NCI-H345 (cell line): ENCODE measurements at places on chromosomes 5 and 9.

DNA sequence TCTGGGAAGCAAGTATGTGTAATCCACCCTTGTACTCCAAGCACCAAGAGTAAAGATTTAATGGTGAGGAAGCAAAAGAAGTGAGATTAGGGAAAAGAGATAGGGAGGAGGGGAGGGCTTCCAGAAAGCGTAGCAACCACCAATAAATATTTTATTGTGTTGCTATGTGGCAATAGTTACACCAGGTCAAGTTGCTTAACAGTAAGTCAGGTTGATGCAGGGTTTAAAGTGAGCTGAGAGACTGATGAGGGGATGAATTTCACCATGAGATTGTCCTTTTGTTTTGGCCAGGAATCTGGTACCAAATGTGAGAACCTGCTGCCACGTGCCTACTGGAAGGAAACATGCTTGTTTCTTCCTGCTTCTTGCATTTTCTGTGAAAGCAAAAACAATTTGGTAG lies 62.7 kb downstream of the PCSK5 start:
- no peak for DNase-seq

GRCh38 chr5:154603953-154604679 lies 126.1 kb upstream of the HAND1 start:
- DNase-seq: no peak

DNA sequence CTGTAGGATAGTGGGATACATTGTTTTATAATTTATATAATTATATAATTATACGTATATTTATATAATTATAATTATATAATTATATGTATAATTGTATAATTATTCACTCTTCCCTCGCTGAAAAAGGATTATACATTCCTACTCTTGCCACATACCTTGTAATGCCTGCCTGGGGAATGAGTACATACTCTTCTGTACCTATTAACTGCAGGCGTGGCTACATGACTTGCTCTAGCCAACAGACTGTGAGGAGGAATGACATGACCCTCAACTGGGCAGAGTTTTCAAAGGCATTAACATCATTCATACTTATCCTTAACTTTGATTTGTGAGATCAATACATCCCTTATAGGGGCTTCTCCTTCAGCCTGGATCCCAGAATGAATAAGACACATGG lies 19.1 kb downstream of the ERMP1 start:
- no peak for DNase-seq

GRCh38 chr5:172150514-172151425 lies 37.3 kb downstream of the STK10 start:
- no peak for DNase-seq

DNA sequence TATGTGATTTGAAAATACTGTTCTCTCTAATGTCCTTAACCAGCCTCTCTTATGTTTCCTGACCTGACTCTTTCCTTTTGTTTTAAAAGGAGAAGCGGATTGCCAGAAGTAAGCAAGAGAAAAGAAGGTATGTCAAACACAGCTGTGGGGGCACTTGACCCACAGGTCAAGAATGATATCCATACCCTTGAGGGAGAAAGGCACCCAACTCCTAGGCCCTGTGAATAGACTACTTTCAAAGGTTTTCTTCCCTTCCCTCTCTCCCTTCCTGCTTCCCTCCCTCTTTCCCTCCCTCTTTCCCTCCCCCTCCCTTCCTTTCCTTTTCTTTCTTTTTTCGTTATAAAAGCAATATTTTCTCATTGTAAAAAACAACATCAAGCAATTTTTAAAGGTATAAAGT lies 306.8 kb downstream of the TRPM3 start:
- DNase-seq: no peak

- DNase-seq: no peak
Observed at GRCh38 chr5:93635991-93636390, 53.0 kb downstream of the NR2F1 start.

GRCh38 chr5:148923023-148923422 lies 96.6 kb downstream of the ADRB2 start:
- DNase-seq: no peak

DNA sequence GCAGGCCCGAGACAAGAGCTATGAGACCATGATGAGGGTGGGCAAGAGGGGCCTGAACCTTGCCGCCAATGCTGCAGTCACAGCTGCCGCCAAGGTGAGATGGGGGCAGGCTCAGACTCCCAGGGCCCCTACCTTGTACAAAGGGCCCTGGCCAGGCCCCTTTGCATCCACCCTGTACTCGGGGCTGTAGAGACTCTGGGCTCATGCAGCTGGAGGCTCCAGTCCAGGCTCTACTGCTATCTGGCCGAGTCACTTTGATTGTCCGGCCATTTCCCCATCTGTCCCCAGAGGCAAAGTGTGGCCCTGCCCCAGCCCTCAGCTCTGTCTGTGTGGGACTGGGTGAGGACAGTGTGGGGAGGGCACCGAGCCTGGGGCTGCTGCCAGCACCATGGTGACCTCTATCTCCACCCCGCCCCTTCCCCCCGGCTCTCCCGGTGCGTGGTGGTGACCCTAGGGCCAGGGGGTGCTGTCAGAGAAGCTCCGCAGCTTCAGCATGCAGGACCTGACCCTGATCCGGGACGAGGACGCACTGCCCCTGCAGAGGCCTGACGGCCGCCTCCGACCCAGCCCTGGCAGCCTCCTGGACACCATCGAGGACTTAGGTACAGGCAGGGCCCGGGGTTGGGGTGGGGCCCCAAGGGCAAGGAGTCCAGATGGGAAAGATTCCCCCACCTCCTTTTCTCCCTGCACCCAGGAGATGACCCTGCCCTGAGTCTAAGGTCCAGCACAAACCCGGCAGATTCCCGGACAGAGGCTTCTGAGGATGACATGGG lies 6.1 kb downstream of the REEP2 start:
- no peak for DNase-seq

DNA sequence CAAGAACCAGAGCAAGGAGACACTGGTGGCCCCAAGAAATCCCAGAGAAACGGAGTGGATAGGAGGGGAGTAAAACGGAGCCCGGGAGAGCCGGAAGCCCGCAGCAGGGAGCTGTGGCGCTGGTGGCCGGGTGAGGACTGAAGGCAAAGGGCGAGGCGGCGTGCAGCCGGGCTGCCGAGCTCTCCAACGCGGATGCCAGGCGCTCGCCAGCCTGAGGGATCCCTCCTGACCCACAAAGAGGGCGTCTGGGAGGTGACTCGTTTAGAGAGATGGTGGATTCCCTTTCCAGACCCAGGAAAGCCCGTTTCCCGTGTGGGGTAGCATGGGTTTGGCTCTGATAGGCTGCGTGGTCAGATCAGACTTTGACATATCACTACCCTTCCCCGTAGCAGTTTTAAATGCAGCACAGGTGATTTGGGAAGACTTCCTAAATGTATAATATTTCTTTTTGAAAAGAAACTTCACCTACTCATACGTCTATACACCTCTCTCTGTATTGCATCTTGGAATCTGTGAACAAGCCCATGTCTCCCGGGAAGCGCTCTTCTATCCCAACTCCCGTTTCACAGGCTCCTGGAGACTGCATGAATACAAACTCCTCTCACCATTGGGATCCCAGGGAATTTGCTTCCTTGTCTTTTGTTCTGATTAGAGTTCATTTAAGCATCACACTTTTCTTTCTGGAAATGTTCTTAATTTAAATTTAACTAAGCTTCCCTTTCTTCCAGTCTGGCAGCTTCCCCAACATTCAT lies 158.1 kb downstream of the C9orf152 start:
- peak; percentile 23 for DNase-seq

DNA sequence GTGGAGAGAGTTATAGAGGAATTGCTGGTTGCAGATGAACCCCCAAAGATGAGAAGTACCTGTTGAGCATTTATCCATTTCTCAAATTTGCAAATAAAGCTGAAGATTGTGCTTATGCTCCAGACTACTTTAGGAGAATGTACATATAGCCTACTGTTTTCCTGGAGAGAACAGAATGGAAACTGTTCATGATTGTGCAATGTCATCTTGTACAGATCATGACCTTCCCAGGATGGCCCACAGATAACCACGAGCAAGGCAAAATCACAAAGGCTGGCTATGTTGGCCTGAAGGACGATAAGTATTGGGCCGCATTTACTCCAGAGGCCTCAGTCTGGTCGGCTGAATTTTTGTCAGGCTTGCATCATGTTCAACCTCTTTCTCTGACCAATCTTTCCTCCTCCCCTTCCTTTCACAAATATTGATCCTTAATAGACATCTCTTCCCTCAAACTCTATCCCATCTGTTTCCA lies 28.5 kb upstream of the RICTOR start:
- no peak for DNase-seq

- DNase-seq: no peak
Observed at GRCh38 chr9:97441729-97442128, 29.8 kb downstream of the TDRD7 start.

DNA sequence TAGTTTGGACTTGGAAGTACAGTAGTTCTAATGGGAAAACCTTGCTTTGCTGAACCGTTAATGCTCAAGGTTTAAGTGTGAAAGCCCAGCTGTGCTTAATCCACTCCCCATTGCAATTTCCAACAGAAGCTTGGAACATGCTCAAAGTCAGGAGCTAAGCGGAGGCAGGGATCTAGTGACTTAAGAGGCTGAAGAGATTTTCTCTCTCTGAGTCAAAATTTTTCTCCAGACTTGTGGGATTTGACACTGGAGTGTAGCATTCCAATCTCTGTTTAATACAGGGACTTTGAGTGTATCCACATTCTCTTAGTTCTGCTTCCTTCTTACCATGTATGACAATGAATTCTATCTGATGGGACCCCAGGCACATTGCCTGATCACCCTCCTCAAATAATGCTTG lies 471.8 kb downstream of the KIF4B start:
- DNase-seq: no peak

DNA sequence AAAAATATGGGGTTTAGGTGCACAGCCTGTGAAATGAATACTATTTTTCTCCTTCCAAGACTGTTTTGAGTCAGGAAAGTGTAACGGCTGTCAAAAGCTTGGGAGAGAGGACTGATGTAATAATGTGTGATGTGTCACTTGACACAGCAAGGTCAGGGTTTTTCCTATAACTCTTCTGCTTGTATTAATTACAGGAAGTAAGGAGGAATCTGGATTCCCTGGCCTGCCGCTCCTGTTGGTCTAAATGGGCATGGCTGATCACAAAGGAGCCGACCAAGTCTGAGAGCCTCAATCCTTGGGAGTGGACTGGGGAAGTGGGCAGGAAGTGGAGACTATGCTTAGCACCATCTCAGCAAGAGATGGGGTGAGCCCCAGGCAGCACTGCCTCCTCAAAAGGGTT lies 16.7 kb upstream of the SLC28A3 start:
- no peak for DNase-seq

DNA sequence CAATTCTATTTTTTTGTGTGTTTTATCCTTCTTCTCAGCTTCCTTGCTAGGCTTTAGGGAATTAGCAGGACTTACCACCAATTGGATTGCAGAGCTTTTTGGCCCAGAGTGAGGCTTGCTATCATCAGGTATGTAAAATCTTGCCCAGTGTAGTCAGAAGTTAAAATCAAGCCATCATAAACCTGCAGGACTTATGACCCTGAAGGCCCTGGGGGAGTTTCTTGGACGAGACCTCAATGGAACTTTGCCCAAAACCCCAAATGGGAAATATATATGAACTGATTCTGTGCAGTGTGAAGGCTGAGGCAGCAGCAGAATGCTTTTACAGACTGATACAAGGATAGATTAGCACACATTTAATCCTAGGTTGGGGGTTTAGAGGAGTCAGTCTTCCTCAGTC lies 287.0 kb downstream of the SH3GL2 start:
- DNase-seq: no peak

DNA sequence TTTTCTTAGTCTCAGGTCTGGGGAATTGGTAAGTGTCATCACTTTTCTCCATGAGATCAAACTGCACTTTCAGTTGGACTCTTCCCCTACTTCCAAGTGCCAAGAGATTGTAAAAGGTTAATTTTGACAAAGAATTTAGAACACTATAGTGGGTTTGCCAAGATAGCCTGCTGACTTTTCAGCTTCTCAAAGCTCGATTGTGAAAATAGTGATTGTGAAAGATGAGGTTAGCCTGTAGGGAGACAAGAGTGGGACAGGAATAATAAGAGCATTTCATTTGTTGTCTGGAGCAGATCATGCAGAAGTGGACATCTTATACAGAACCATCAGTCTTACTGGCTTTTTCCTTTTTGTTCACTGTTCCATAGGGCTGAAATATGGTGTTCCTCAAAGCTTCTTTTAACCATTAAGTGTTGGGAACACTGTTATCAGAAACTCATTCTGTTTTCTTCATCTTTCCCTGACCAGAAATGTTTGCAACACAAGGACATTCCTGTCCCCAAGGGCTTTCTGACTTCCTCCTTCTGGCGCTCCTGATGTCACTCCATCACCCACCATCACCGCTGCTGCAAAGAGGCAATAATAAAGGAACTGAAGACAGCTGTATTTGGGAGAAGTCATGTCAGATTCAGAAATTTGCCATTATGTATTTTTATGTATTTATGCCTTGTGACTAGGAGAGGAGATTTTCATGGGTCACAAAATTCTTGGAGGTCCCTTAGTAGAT lies 11.6 kb upstream of the SPTAN1 start:
- DNase-seq: no peak
